ENCODE measurements at places on chromosomes 6 and 20.
A peak's percentile ranks its signal among the peaks of the same experiment; 100 is the strongest.

DNA sequence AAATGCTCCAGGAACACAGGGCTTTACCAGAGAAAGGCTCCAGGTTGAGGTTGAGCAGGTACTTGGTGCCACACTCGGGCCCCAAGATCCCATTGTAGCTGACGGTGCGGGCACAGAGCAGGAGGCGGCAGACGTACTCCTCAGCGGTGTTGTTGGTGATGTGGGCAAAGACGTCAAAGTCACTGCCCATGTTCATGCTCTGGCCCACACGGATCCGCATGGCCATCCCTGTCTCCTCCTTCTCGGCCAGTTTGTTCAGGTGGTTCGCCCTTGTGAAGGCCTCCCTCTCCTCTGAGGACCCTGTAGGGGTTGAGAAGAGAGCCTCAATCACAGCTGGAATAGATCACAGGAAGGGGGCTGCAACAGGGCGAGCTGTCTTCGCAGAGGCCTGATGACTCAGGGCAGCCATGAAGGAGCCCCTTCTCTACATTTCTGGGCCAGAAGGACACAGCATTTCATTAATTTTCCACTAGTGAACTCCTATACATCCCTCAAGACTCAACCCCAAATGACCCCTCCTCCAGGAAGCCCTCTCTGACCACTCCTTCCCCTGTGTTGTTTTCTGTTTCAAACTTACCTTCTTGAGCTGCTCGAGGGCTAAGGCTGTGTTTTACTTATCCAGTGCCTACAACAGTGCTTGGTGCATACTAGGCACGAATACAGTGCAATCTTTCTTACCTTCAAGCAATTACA is 26.8 kb downstream of the TGM2 start:
- DNase-seq, result no peak

GRCh38 chr6:27138837-27139755 is 108.4 kb upstream of the PRSS16 start:
- DNase-seq, result peak; percentile 87

DNA sequence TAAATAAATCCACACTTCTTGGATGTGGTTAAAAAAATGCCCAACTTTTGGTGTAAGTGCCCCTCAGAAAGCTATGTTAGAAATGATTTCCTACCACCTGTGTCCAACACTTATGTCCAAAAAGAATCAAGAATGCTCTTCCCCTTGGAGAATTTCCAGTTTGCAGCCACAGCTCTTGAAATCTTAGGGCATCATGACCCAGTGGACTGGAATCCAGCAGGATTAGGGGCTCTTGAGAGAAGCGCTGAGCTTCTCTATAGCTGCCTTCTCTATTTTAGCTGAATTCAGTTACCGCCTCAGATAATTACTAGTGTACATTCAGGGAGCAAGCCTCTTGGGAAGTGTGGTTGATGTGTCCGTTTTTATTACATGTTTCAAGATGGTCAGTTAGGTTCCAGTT is 2.5 kb downstream of the PHACTR1 start:
- no peak for DNase-seq

DNA sequence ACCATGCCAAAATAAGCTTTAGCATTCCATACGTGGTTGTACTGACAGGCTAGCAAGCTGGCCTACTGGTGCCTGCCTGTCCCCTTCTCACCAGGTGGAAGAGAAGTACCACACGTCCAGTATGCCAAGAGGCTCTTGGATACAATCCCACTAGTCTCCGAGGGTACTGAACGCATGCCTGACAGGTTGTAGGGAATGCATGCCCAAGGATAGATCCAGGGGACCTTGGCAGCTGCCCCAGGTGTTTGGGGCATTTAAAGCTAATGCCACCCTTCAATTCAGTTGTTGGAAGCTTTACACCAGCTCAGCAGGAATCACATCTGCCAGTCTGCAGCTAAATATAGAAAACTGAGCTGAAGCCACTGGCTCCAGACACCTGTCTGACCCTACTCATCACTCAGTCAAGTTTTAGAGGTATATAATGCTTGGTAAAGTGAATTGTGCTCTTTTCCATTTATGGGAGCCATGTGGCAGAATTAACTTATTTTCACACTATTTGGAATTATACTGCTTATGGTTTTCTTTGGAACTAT is 4.9 kb downstream of the TUBB2B start:
- DNase-seq, result no peak

DNA sequence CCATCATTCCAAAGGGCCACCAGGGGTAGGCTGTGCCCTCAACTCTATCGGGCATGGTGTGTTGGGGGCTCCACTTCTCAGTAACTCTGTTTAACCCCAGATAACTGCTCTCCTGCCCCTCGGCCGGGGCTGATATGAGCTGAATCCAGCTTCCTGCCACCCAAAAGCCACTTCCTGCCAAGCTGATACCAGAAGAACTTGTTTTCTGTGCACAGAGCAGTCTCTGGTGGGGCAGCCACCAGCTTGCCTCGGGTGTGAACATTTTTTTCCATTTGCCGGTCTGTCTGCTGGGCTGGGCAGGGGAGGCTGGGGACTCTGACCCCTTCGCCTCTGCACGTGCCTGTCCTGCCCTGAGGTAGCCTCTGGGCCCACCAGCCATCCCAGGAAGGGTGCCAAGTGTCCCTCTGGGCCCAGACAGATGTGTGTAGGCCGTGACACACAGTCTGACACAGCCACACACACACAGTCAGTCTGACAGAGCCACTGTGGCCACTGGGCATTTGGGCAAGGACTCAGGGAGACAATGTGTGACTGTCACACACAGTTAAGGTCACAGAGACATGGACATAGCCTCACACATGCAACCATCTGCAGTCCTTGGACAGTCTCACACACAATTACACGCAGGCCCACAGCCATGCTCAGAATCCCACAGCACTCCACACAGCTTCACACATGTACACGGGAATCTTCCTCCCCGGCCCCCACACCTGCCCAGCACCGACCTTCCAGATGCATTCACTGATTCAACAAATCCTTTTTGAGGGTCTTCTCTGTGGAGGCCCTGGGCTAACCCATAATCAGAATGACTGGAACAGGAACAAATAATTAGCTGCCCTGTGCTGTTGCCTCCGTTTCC is 45.1 kb downstream of the NOL4L start:
- DNase-seq, result no peak

DNA sequence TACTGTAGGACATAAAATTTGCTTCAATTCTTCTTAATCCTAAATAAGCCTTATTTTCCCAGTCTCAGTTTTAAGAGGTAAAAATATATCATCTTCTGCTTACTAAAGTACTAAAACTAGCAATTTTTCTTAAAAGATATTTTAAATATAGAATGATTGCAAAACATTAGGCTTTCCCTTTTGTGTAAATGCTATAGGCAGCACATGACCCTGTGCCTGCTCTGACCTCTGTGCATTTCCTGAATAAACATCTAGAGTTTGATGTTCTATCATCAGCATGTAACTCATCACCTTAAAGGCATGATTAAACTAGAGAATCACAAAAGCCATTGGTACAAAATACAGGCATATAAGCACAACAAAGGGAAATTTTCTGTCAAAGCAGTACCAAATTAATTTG is 422.7 kb downstream of the TFAP2B start:
- no peak for DNase-seq

DNA sequence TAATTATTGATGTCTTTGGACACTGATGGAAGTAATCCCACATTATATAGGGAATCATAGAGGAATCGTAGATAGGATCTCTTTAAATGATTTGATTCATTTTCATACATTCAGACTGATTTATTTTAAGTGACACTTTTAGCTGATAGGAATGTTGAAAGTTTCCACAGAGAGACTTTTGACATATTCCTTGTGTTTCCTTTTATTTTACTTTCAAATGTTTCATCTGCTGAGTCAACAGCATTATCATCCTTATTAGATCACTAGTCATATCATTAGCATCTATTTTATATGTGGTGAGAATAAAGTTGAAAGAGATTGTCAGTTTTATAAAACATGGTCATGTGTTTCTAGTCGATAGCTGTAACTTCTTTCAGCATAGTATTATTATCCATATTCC is 13.4 kb downstream of the DCBLD1 start:
- DNase-seq, result no peak

- DNase-seq, result no peak
These were observed 381.0 kb upstream of the ARID1B start for GRCh38 chr6:156396068-156396771.

GRCh38 chr6:129708496-129709195 is 1.3 kb downstream of the ARHGAP18 start:
- DNase-seq, result no peak

DNA sequence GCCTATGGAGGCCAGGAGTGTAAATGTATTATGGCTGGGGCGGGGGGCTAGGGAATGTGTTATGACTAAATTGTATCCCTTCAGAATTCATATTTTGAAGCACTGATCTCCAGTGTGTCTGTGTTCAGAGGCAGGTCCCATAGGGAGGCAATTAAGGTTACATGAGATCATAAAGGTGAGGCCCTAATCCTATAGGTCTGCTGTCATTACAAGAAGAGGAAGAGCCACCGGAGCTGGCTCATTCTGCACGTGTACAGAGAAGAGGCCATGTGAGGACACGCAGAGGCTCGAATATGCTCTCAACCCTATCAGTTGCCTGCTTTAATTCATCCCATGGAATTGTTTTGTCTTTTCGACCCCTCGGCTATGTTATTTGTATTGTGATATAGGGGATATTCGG is 76.9 kb downstream of the VTA1 start:
- no peak for DNase-seq

- DNase-seq, result no peak
These were observed 31.2 kb downstream of the SRSF3 start for GRCh38 chr6:36625158-36625919.

DNA sequence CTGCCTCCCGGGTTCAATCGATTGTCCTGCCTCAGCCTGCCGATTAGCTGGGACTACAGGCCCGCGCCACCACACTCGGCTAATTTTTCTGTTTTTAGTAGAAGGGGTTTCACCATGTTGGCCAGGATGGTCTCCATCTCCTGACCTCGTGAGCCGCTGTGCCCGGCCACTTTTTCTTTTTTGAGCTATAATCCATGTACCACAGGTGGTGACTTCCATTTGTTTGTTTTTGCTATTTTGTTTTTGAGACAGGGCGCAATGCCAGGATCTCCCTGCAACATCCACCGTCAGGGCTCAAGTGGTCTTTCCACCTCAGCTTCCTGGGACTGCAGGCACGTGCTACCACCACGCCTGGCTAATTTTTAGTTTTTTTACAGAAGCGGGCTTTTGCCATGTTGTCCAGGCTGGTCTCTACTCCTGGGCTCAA is 8.5 kb downstream of the HSPA1B start:
- DNase-seq, result no peak

- DNase-seq, result no peak
These were observed 297.6 kb downstream of the CDH26 start for GRCh38 chr20:60255866-60256265.

- no peak for DNase-seq
These were observed 3.3 kb upstream of the TAAR5 start for GRCh38 chr6:132592855-132593254.

DNA sequence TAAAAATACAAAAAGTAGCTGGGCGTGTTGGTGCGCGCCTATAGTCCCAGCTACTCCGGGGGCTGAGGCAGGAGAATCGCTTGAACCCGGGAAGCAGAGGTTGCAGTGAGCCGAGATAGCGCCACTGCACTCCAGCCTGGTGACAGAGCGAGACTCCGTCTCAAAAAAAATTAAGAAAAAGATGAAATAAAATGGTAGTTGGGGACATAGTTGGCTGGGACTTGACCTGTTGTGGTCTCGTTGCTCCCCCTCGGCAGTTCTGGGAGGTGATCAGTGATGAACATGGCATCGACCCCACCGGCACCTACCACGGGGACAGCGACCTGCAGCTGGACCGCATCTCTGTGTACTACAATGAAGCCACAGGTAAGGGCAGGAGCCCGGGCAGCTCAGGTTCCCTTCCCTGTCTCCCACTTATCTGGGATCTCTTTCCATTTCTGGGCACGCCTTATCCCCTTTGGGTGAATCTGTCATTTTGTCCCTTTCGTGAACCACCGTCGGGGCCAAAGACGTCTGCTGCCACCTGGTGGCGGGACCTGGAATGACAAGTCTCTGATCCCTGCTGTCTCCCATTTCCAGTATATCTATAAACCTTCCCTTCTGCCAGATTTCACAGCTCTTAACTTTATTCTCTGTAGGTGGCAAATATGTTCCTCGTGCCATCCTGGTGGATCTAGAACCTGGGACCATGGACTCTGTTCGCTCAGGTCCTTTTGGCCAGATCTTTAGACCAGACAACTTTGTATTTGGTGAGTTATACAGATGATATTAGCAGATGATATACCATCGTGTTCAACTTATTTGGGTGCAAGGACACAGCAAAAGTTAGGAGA is 2.3 kb downstream of the TUBB start:
- peak; percentile 77 for DNase-seq

- no peak for DNase-seq
These were observed 107.9 kb upstream of the PLEKHG1 start for GRCh38 chr6:150491811-150492172.

- no peak for DNase-seq
These were observed 67.5 kb downstream of the MACROD2 start for GRCh38 chr20:14062786-14063185.

- no peak for DNase-seq
These were observed 14.2 kb downstream of the ARID1B start for GRCh38 chr6:156791320-156791850.

All from H9 (cell line).